ENCODE measurements at places on chromosomes 6 and 20. TPM values are rescaled to one million over a fixed set of nuclear protein-coding genes. Genes with fewer than 3 reads are reported as not detected.
A peak's percentile ranks its signal among the peaks of the same experiment; 100 is the strongest.

GRCh38 chr6:30828027-30828962, 56.0 kb upstream of the DDR1 start:
- no peak overlapping the region for H3K4me3 ChIP-seq
- DNase-seq, result peak; percentile 97
- H3K4me1 ChIP-seq, result peaks cover 12% of the 10 kb centered on the region
- H3K27me3 ChIP-seq, result no peaks in the 10 kb centered on the region

- H3K27me3 ChIP-seq, result no peaks in the 10 kb centered on the region
- H3K4me3 ChIP-seq, result no peak overlapping the region
- no peak overlapping the region for H3K27ac ChIP-seq
- H3K4me1 ChIP-seq, result no peaks in the 10 kb centered on the region
- no peak for DNase-seq
Measured at GRCh38 chr6:158729906-158730540, 80.2 kb downstream of the SYTL3 start.

MATN4 gene
- total RNA-seq, result not detected

ASIP gene
- total RNA-seq, result not detected

BPHL gene
- 7.1 TPM for total RNA-seq

GRCh38 chr6:64861039-64861651, 845.9 kb downstream of the EYS start:
- DNase-seq, result no peak
- no peaks in the 10 kb centered on the region for H3K36me3 ChIP-seq
- no peak overlapping the region for H3K4me3 ChIP-seq
- H3K27me3 ChIP-seq, result no peaks in the 10 kb centered on the region

DNA sequence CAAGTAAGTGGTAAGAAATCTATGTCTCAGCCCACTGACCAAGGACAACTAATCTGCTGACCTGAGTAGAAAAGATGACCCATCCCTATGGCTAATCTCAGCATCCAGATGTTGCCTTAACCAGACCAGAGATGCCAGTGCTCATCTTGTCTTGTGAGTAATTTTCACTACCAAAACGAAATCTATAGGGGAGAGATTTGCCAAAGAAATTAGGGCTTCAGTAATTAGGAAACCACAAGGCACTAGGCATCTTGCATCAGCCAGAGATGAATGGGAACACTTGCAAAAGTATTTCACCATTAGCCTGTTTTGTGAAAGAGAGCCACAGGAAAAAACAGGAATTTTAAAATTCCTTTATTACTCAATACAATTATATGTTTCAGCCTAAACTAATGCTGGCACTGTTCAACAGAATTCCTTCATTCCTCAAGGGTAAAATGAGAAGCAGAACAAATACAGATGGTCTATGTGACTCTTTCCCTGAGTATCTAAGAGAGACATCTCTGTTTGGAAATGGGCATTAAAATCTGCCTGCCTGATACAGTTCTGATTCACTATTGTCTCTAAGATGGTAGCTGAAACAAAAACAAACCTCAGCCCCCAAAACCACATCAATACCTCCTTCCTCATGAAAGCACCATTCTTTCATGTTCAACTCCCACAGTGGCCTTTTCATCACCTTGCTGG, 87.8 kb downstream of the GMDS start:
- H3K27me3 ChIP-seq, result no peaks in the 10 kb centered on the region
- H3K4me3 ChIP-seq, result no peak overlapping the region
- H3K36me3 ChIP-seq, result no peaks in the 10 kb centered on the region
- DNase-seq, result no peak

DNA sequence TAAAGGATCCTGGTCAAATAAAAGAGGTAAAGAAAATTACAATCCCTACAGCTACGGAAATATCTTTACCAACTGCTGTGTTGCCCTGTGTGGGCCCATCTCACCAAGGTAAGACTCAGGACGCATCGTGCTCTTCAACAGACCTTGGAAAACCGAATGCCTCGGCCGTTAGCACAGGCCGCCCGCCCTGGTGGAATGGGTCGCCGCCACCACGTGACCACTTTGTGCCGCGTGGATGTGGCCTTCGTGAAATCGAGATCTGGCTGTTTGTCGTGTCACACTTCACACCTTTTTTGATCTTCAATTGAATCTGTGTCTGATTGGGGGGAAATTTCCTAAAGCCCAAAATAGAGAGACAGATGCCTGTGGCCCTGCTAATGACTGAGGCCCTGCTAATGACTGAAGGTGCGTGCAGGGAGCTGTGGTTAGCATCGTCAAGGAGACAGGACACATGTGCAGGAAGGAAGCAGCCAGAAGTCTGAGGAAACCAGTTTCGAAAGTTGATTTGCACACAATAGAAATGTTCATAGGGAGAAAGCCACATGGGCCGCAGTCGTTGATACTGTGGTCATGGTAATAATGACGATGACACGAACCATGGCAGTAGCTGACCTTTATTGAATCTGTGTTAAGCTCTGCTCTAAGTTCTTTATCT, 175.7 kb upstream of the SNX9 start:
- no peak overlapping the region for H3K4me3 ChIP-seq
- peaks cover 19% of the 10 kb centered on the region for H3K4me1 ChIP-seq
- H3K27ac ChIP-seq, result no peak overlapping the region
- DNase-seq, result no peak

- no peaks in the 10 kb centered on the region for H3K27me3 ChIP-seq
- no peaks in the 10 kb centered on the region for H3K36me3 ChIP-seq
Measured at GRCh38 chr6:83273596-83273995, 80.4 kb downstream of the RWDD2A start.

DNA sequence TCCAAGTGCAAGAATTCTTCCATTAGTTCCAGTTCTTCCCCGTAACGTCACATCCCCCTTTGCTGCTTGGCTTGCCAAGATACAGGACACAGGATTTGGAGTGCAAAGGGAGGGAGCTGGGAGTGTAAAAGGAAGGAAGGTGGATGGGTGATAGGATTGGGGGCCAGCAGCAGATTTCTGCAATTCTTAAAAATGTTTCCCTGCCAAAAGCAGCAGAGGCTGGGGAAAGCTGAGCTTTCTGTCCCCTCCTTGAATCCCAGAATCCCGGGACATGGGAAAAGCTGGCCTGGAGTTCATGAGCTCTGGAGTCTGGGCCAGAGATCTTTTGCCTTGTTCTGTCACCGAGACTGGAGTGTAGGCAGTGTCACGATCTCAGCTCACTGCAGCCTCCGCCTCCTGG, 60.0 kb upstream of the EPB41L1 start:
- peak overlapping the region; percentile 73 for H3K4me3 ChIP-seq
- no peaks in the 10 kb centered on the region for H3K36me3 ChIP-seq
- H3K4me1 ChIP-seq, result peaks cover 15% of the 10 kb centered on the region

DNA sequence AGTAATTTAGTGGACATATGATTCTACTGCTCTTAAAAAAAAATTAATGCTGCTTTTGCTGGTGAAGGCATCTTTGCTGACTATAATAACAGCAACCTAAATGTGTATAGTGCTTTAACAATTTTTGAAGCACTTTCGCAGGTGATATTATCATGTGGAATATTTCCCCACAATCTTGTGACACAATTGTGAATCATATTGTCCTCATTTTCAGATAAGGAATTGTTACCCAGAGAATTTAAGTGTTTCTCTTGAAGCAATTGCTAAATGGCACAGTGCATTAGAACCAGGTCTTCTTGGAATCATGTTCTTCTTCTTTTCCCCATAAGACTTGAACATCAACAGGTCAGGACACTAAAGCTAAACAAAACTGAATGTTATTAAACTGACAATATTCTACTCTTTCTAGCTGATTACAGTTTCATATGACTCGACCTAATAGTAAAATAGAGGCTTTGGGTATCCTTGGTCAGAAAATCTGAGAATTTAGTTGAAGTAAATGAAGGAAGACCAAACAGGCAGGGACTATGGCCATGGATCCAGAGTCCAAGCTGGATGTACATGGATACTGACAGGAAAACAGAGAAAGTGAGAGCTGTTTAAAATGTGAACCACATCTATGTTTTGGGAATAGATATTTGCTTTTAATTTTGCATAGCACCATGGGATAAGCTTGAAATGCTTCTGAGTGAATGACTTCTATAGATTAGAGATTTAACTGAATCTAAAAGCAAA, 121.8 kb upstream of the SLC35B3 start:
- no peaks in the 10 kb centered on the region for H3K27me3 ChIP-seq
- H3K36me3 ChIP-seq, result no peaks in the 10 kb centered on the region
- no peak overlapping the region for H3K27ac ChIP-seq
- H3K4me1 ChIP-seq, result no peaks in the 10 kb centered on the region

FOXF2 gene
- 103 TPM for total RNA-seq

- no peaks in the 10 kb centered on the region for H3K36me3 ChIP-seq
- H3K4me1 ChIP-seq, result peaks cover 76% of the 10 kb centered on the region
- no peaks in the 10 kb centered on the region for H3K27me3 ChIP-seq
- H3K27ac ChIP-seq, result peak overlapping the region; percentile 74
- DNase-seq, result no peak
Measured at GRCh38 chr20:62376112-62377063, 9.3 kb upstream of the LAMA5 start.

DNA sequence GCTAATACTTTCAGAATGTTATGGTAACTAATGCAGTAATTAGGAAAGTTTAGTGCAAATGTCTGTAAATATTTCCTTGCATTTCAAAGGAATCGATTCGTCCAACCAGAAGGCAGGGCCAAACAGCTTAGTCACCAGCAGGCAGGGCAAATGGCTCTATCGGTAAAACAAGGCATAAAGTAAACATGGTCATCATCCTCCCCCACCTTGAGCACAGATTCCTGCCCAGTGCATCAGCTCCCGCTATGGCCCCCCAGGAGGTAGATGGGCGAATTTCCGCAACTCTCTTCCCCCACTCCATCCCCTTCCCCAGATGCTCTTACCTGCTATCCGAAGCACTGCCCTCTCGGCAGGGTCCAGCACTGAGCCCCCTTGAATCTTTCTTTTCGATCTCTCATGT, 103.8 kb upstream of the BEND6 start:
- DNase-seq, result no peak
- peaks cover 26% of the 10 kb centered on the region for H3K4me1 ChIP-seq

DNA sequence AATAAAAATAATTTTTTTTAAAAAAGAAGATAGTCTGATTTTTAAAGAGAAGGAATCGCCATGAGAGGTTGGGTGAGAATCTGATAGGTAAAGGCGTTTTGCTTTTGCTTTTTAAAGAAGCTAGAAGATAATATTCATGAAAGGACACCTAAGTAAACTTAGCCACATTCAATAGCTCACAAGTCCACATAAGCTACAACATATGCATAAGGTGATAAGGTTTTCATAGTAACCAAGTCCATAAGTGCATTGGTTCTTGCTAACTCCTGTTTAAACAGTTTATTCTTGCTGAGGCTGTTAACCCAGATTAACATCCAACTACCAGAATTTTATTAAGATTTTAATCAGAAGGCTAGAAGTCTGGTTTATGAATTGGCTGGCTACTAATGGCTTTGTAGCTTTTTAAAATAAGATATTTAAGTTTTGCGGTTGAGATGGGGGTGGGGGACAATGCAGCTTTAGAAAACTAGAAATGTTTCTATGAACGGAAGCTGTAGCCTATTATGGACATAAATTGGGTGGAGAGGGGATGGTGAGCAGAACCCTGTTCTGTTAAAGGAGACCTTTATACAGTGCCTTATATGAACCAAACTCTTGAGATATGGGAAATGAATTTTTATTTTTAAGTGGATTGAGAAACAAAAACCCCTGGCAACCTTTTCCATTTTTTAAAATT, 235.1 kb downstream of the ZFAND3 start:
- H3K4me3 ChIP-seq, result no peak overlapping the region
- H3K4me1 ChIP-seq, result no peaks in the 10 kb centered on the region
- no peaks in the 10 kb centered on the region for H3K36me3 ChIP-seq
- H3K27me3 ChIP-seq, result no peaks in the 10 kb centered on the region

DNA sequence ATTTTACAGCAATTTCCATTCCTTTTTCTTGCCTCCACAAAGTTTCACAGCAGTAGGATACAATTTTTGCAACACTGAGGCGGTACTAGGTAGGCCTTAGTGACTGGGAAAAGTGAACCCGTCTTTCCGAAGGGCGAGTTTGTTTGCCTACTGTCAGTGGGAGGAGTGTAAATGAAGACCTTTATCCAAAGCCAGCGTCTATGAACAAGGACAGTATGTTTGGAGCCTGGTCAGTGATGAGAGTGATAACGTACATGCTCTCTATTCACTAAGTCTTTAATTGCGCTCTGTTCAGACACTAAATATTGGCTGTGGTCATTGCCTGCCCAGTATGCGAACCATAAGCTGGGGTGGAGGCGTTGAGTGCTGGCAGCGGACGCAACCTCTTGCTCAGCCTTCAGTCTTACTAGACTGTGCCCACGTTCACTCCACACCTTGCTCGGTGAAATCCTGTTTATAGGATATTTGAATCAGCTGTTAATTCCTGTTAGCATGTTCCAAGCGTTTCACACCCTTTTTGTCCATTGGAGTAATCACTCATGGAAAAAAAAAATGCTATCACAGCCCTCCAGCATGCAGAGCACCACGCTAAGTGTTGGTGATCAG, 145.5 kb downstream of the TMEM242 start:
- H3K36me3 ChIP-seq, result peaks cover 25% of the 10 kb centered on the region
- H3K27me3 ChIP-seq, result no peaks in the 10 kb centered on the region
- H3K27ac ChIP-seq, result no peak overlapping the region
- DNase-seq, result no peak
- H3K4me3 ChIP-seq, result no peak overlapping the region
- no peaks in the 10 kb centered on the region for H3K4me1 ChIP-seq

GRCh38 chr6:27791182-27791943, 120.8 kb downstream of the OR2B2 start:
- H3K27ac ChIP-seq, result no peak overlapping the region
- DNase-seq, result no peak
- H3K4me1 ChIP-seq, result peaks cover 23% of the 10 kb centered on the region
- H3K36me3 ChIP-seq, result no peaks in the 10 kb centered on the region

GRCh38 chr6:83514866-83515466, 2.6 kb downstream of the PRSS35 start:
- DNase-seq, result no peak
- no peak overlapping the region for H3K27ac ChIP-seq

OLIG3 gene
- total RNA-seq, result 0.32 TPM

DNA sequence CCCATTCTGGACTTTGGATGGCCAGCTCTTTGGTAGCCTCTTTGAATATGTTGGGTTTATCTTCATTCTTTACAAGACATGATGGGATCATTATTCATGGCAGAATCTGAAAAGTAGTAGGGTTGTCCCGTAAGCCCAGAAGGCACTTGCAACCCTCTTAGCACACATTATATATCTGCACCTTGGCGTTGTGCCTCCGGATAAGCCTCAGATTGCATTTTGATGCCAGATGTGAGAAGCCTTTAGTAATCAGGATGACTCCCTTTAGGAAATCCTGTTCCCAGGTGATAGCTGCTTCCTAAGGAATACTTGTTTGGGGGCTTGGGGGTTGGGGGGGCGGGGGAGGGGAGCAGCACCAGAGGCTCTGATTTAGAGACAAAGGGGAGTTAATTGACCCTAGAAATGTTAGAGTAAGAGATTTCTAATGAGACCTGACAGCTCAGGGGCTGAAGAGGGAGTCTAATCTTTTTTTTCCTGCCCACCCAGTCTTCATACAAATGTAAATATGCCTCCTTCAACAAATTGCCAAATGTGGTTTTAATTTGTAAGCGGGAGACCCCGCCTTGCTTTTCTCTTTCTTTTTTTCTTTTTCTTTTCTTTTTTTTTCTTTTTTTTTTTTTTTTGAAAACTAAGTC, 55.1 kb downstream of the JAG1 start:
- H3K27ac ChIP-seq, result no peak overlapping the region
- DNase-seq, result no peak
- H3K27me3 ChIP-seq, result no peaks in the 10 kb centered on the region
- H3K4me3 ChIP-seq, result no peak overlapping the region
- no peaks in the 10 kb centered on the region for H3K36me3 ChIP-seq
- H3K4me1 ChIP-seq, result no peaks in the 10 kb centered on the region

SLC26A8 gene
- total RNA-seq, result not detected

Data from esophagus muscularis mucosa (tissue), 4 donors.